ENCODE measurements at places on chromosomes 2 and 18.

DNA sequence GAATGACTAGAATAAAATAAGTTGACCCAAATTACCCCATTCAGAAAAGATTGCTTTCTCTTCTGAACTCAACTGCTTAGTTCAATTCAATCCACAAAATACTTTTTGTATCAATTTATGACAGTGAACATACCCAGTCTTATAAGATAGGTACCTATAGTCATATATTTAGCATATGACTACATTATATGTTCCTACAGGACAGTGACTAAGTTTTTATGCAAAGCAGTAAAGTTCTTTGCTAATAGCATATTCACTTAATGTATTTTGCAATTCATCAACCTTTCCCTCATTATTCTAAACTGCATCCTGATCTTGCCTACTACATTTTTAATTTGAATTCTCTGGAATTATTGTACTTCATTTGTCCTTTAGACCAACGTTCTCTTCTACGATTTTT is 30.3 kb upstream of the C2orf15 start:
- no peak for DNase-seq

DNA sequence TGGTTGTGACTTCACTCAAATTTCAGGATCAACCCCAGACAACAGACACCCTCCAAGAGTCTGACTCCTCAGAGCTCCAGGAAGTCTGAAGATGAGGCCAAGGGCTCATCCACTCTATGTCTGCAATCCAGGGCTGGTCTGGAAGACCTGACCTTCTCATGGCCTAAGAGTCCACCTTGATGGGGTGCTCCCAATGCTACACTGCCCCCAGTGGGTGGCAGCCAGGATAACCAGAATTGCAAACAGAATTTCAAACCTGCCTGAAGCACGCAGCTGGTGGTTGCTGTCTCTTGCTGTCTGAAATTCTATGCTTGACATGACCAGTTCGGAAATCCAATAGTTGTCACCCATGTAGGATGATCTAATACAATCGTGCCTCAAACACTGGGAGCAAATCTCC is 96.0 kb downstream of the UXS1 start:
- no peak for DNase-seq

DNA sequence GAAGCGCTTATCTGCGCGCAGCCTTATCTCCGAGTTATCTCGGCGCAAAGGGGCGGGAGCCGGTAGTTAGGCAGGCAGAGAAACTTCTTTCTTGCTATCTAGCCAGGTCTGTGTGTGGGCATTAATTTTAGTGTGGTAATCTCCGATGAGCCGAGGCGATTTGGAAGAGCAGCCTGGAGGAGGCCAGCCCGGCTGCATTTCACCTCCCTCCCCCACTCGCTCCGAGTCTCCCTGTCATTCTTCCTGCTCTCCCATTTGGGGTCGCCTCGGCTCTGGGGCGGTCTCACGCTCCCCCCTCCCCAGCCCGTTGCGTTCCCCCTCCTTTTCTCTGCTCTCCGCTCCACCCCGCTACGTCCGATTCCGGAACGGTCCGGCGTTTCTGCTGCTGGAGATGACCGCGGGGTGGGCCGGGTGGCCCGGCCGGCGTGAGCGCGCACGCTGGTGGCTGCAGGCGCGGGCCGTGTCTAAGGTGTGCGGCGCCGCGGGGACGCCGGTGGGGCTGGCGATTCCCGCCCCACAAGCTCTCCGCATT is 566 bp downstream of the GATA6 start:
- no peak for DNase-seq

DNA sequence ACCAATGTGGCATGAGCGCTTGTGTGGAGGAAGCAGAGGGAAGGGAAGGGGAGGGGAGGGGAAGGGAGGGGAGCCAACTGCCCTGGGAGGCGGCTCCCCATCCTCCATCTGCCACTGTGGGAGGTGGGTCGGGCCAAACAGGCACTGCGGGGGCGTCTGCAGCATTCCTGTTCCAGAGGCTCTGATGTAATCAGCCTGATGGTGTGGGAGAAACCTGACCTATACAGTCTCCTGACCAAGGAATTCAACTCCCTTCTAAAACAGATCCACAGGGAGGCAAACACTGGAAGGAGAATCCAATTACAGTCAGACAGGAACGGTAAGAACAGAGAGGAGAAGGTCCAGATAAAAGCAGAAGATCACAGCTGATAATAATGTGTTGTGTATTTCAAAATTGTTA is 88.8 kb downstream of the CD8B2 start:
- no peak for DNase-seq

DNA sequence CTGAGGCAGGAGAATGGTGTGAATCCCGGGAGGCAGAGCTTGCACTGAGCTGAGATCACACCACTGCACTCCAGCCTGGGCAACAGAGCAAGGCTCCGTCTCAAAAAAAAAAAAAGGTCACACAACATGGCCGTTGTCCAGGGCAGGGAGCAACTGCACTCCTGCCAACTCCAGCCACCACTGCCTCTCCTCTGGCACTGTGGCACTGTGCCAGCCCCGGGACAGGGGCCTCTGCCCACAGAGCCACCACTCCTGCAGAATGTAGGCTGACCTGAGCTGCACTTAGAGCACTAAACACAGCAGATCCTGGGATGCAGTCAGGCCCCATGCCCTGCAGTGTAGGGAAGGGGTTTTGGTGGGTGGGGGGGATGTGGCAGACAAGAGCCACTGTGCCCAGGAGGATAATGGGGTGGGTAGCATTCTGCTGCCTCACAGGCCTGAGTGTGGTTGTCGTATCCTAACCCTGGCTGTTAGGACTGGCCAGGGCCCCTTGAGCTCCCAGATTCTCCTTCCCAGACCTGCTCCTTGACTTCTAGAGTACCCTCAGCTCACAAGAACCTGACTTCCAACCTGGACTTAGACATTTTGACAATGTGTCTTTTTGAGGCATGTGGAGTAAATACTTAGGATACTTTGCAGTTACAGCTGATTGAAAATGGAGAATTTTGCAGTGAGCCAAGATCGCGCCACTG is 69.4 kb upstream of the SH3RF3 start:
- DNase-seq, result no peak

DNA sequence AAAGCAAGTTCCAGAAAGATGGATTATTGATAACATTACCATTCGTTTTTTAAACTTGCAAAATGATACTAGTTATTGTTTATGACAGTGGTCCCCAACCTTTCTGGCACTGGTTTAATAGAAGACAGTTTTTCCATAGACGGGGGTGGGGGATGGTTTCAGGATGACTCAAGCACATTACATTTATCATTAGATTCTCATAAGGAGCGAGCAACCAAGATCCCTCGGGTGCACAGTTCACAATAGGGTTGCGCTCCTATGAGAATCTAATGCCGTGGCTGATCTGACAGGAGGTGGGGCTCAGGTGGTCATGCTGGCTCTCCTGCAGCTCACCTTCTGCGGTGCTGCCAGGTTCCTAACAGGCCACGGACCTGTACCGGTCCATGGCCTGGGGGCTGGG is 86.2 kb downstream of the BCL2 start:
- DNase-seq, result no peak

DNA sequence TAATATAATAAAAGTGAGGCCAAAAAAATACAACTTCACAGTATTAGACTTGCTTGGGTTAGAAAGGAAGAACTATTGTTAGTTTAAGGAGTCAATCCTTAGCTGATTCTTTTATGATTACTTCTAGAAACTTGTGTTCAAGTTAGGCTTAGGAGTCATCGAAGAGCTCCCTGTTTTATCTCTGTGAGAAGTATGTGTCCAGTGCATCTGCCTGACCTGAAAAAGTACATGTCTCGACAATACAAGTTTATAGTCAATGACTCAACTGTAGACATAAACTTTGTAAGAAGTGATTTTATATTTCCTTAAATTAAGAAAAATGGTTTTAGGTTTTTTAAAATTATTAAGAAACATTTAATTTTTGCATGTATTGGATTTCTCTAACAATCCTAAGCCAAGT is 571.2 kb downstream of the ZEB2 start:
- no peak for DNase-seq
